Mesenchymal stem cell (in vitro differentiated cells and primary cell): ENCODE measurements at places on chromosomes 5 and 9.

DNA sequence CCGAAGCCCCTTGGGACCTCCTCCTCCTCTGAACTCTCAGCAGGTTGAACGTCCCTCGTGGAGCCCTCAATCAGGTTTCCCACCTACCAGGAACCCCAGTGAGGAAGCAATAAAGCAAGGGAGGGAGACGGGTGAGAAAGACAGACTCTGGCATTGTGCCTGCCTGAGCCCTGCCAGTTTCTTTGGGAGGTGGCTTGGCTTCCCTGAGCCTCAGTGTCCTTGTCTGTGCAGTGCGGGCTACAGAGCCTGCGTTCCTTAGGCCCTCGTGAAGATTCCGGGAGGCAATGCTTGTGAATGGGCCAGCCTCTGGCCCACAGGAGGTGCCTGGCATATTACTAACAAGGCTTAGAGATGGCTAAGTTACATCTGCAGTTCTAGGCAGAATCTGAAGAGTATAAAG is 11.9 kb downstream of the GTF3C5 start:
- no peak for DNase-seq
- no peaks in the 10 kb centered on the region for H3K4me1 ChIP-seq
- no peak overlapping the region for H3K27ac ChIP-seq

DNA sequence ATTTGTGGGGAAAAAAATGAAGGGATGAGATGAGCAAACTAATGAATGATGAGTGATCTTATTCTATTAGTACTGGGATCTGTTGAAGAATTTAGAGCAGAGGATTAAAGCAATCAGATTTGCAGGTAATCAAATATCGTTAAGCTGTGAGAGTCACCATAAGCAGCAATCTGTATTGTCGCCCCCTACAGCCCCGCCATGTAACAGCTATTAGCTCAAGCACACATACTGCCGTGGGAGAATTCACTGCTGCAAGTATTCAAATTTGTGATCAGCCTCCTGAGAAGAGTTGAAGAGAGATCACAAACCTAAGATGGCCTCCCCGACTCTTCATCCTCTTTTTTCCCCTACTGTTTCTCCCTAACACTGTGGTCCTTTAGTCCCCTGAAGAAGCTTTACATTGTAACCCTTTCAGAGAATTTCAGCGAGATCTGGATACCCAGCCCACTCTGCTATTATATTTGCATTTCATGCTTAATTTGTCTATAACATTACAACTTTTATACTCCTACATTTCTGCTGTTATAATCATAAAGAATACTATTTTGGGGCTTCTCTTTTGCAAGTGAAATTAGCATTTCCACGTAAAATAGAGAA is 28.5 kb upstream of the PHF24 start:
- no peak overlapping the region for H3K27ac ChIP-seq
- no peaks in the 10 kb centered on the region for H3K4me1 ChIP-seq
- DNase-seq: peak; percentile 8
- H3K4me3 ChIP-seq: no peak overlapping the region
- no peaks in the 10 kb centered on the region for H3K36me3 ChIP-seq

- no peak for DNase-seq
- peaks cover 4% of the 10 kb centered on the region for H3K4me1 ChIP-seq
- no peak overlapping the region for H3K4me3 ChIP-seq
- H3K36me3 ChIP-seq: no peaks in the 10 kb centered on the region
- no peaks in the 10 kb centered on the region for H3K27me3 ChIP-seq
Measured at GRCh38 chr5:164354139-164354751, 848.8 kb downstream of the MAT2B start.

GRCh38 chr5:69030358-69031062 is 63.3 kb upstream of the SLC30A5 start:
- DNase-seq: peak; percentile 21
- H3K4me3 ChIP-seq: no peak overlapping the region
- H3K36me3 ChIP-seq: no peaks in the 10 kb centered on the region
- H3K27ac ChIP-seq: no peak overlapping the region
- no peaks in the 10 kb centered on the region for H3K4me1 ChIP-seq

DNA sequence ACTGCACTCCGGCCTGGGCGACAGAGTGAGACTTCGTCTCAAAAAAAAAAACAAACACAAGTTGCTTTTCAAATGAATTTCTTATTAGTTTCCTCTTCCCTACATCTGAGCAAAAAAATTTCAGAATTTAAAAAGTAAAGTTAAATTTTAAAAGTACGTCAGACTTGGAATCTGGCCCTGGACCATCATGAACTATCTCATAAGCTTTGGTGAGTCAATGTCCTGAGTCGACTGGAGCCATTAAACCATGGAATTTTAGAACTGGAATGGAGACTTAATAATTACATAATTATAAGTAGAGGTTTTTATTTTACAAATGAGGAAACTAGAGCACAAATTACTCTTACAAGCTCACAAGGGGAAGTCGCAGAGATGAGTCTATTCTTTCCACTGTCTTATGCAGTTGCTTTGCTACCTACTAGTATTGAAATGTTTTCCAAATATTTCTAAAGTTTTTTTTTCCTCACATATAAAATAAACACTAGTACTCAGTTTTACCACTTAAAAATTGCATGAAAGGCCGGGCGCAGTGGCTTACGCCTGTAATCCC is 98.0 kb upstream of the ZNF608 start:
- DNase-seq: no peak
- no peaks in the 10 kb centered on the region for H3K27me3 ChIP-seq
- H3K36me3 ChIP-seq: no peaks in the 10 kb centered on the region
- H3K4me1 ChIP-seq: no peaks in the 10 kb centered on the region
- H3K4me3 ChIP-seq: no peak overlapping the region
- no peak overlapping the region for H3K27ac ChIP-seq

- H3K27me3 ChIP-seq: peaks cover 62% of the 10 kb centered on the region
- H3K4me1 ChIP-seq: no peaks in the 10 kb centered on the region
- no peak overlapping the region for H3K27ac ChIP-seq
Measured at GRCh38 chr5:148659641-148660345, 5.5 kb upstream of the HTR4 start.

DNA sequence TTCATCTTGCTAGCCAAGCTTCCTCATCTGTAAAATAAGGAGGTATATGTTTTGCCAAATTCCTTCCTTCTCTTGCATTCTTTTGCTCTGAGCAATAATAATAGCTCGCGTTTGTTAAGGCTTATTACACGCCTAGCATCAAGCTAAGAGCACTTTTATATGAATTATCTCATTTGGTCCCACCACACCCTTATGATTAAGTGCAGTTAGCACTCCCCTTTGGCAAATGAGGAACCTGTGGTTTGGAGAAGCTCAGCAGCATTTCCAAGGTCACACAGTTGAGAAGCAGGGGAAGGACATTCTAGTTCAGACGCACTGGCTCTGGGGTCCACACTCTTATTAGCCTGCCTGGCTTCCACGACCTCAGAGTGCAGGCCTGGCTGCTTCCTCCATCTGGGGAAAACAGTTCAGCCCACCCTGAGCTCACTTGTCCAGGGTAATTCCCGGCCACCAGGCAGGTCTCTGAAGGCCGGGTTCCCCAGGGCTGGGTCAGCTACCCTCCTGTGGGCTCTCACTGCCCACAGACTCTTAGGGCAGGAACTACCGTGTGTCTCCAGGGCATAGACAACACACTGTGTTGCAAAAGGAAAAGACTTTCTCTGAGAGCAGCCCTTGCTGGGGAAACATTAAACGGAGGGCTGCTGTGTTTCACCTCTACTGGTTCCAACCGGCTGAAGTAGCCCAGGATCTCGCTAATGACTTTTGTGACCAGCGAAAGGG is 9.9 kb upstream of the FBP1 start:
- H3K27ac ChIP-seq: no peak overlapping the region
- no peak overlapping the region for H3K4me3 ChIP-seq
- H3K27me3 ChIP-seq: peaks cover 2% of the 10 kb centered on the region
- DNase-seq: no peak

DNA sequence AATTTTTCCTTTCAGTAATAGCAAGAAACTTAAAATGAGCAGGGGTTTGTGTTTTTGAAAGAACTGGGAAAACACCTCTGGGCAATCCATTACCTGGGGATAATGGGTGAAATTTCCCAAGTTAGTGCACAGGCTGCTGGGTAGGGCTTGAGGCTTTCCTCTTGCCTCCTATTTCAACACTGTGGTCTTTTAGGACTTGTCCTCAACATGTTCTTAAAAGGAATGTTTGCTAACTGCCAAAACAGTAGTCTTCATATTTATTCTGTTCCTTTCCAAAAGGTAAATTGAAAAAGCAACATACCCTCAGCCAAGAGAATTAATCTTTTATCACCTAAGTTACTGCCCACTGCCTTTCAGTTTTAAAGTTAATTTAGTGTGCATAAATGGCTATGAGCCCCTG is 158.3 kb upstream of the CCDC152 start:
- H3K27me3 ChIP-seq: no peaks in the 10 kb centered on the region
- no peak overlapping the region for H3K4me3 ChIP-seq
- H3K27ac ChIP-seq: no peak overlapping the region
- DNase-seq: no peak
- H3K4me1 ChIP-seq: no peaks in the 10 kb centered on the region

DNA sequence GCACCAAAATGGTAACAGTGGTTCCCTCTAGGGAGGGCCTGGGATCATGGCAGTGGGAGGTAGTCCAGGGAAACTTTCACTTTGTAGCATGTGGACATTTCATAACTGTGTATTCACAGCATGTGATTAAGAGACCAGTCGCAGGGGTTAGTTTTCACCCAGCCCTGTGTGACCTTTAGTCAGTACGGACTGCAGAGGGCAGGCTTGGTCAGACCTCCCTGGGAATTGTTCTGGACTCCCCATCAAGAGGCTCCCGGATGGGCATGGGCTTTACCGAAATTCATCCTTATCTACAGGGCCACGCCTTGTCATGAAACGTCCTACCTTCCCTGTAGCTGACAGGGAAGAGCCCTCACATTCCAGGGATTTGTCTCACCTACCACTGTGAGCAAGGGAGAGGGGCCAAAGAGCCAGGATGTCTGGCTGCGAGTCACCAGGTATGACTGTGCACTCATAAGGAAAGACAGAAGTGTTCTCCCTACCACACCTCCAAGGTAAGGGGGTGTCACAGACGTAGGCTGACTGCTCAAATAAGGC is 19.9 kb downstream of the GPX3 start:
- H3K36me3 ChIP-seq: peaks cover 50% of the 10 kb centered on the region
- no peak for DNase-seq
- H3K4me3 ChIP-seq: no peak overlapping the region
- H3K27me3 ChIP-seq: no peaks in the 10 kb centered on the region

- no peak for DNase-seq
- H3K4me1 ChIP-seq: no peaks in the 10 kb centered on the region
- no peaks in the 10 kb centered on the region for H3K36me3 ChIP-seq
- no peaks in the 10 kb centered on the region for H3K27me3 ChIP-seq
- H3K27ac ChIP-seq: no peak overlapping the region
- H3K4me3 ChIP-seq: no peak overlapping the region
Measured at GRCh38 chr5:85538362-85538761, 1079.4 kb upstream of the COX7C start.

DNA sequence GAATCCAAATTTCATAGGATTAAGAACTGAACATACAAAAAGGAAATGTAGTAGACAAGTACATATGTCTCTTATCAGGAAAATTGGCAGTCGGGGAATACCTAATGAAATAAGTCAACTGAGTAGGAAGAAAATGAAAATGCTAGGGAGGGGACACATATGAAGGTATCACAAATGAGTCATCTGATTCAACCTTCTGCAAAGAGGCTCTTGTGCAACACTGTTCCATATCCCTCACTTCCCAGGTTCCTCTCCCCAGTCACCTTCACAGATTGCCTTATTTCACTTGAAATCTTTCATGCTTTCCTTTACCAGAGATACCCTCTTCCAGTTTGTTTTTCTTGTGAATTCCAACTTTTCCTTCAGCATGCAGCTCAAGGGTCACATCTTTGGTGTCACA is 139.0 kb downstream of the RFX3 start:
- no peak for DNase-seq
- no peaks in the 10 kb centered on the region for H3K36me3 ChIP-seq
- no peaks in the 10 kb centered on the region for H3K27me3 ChIP-seq
- H3K4me1 ChIP-seq: no peaks in the 10 kb centered on the region

- H3K27ac ChIP-seq: no peak overlapping the region
- H3K27me3 ChIP-seq: no peaks in the 10 kb centered on the region
- H3K36me3 ChIP-seq: no peaks in the 10 kb centered on the region
- H3K4me1 ChIP-seq: no peaks in the 10 kb centered on the region
Measured at GRCh38 chr5:132134384-132134783, 60.8 kb downstream of the CSF2 start.

- H3K4me1 ChIP-seq: no peaks in the 10 kb centered on the region
- DNase-seq: no peak
- no peaks in the 10 kb centered on the region for H3K36me3 ChIP-seq
- no peak overlapping the region for H3K27ac ChIP-seq
- H3K4me3 ChIP-seq: no peak overlapping the region
- H3K27me3 ChIP-seq: no peaks in the 10 kb centered on the region
Measured at GRCh38 chr5:50691399-50692016, 25.1 kb downstream of the PARP8 start.

DNA sequence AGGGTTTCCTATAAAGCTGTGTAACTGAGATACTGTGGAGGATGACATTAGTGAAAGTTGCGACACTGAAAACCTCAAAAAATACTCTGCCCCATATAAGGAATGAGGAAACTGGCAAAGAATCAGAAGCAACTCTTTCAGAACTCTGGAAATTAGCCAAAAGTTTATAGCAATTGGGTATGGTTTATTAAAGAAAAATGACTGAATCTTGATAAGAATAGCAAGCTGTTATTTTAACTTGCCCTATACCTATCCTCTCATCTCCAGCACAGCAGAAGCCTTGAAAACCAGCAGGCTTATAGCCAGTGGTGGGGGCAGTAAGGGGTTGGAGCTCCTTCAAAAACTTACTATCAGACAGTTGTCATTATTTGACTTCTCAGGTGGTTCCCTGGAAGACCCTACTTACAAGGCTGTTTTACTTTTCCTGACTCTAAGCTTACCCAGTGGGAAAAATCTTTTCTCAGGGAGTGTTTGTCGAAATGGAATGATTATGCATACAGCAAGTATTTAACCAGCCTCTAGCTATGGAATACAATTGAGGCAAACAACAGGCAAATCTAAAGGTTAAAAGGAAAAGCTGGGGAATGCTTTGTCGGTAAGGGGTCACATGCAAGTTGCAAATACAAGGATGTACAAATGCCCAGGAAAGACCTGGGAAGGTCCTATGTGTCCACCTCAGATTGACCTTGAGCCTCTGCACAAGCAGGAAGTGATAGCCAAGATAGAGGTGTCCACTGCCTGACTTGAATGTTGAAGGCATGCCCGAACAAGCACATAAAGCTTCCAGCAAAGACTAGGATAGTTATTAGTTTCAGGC is 21.0 kb upstream of the FAM151B start:
- H3K4me1 ChIP-seq: no peaks in the 10 kb centered on the region
- H3K27ac ChIP-seq: peak overlapping the region; percentile 3
- H3K4me3 ChIP-seq: no peak overlapping the region
- peak; percentile 47 for DNase-seq
- peaks cover 23% of the 10 kb centered on the region for H3K36me3 ChIP-seq
- no peaks in the 10 kb centered on the region for H3K27me3 ChIP-seq

- peaks cover 46% of the 10 kb centered on the region for H3K4me1 ChIP-seq
- H3K27ac ChIP-seq: no peak overlapping the region
- no peak overlapping the region for H3K4me3 ChIP-seq
- DNase-seq: no peak
- H3K27me3 ChIP-seq: no peaks in the 10 kb centered on the region
Measured at GRCh38 chr9:130181678-130182380, 9.6 kb downstream of the NCS1 start.
